ENCODE measurements at places on chromosomes 7 and 10.

DNA sequence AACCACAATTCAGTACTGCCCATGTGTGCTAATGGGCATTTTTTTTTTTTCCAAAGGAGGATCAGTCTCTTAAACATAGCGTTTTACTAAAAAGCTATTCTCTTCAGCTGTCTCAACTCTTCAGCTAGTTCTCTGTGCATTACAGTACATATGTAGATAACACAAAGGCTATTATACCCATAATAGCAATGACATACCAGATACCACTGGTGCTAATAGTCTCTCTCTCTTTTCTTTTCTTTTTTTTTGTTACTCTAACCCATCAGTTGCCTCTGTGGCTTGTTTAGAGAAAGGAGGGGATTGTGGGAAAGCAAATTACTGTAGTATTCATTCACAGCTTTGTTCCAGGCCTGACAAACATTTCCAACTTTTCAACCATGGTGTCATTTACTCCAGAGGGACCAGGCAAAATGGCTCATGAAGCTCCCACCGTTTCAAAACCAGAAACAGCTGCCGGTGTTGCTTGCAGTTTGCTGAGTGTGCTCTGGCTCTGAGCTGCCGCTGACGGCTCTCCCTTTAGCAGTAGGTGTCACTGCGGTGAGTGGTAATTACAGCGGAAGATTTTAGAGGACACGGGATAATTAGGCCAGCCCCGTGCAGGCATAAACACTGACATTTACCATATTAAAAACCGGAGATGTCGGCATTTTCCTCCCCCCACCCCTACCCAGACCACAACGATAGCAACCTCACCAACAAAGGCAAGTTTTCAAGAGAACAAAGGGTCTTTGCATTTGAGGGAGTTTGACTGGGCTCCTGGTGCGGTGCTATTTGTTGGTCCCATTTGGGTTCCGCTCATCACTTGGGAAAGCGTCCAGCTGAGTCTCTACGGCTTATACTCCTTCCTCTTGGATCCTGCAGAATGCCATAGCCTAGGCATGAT, 1005.5 kb downstream of the KCNMA1 start:
- no peak for DNase-seq

- DNase-seq, result no peak
Observed at GRCh38 chr7:28889290-28889689, 68.8 kb downstream of the TRIL start.

- DNase-seq, result no peak
Observed at GRCh38 chr7:3393862-3394261, 92.8 kb downstream of the SDK1 start.

GRCh38 chr10:104317269-104317710, 21.0 kb downstream of the ITPRIP start:
- no peak for DNase-seq

GRCh38 chr7:74364061-74364460, 74.9 kb downstream of the CLIP2 start:
- no peak for DNase-seq

DNA sequence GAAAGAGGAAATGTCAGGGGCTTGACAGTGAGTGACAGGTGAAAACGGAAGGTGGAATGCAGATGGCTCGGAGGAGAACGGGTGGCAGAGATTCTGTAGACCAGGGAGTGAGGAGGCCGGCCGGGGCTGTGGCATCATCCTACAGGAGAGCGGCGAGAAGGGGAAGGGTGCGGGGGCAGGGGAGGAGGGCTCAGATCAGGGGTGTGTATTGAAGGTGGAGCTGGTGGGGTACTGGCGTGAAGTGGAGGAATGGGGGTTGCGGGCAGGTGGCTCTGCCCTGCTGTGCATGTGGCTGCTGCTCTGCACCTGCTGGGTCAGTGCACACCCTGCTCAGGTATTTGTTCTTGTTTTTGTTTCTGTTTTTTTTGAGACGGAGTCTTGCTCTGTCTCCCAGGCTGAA, 470.8 kb upstream of the FOXK1 start:
- DNase-seq, result no peak

GRCh38 chr10:62741996-62742395, 62.5 kb upstream of the ADO start:
- no peak for DNase-seq

GRCh38 chr7:122454776-122455507, 150.4 kb upstream of the FEZF1 start:
- DNase-seq, result no peak

DNA sequence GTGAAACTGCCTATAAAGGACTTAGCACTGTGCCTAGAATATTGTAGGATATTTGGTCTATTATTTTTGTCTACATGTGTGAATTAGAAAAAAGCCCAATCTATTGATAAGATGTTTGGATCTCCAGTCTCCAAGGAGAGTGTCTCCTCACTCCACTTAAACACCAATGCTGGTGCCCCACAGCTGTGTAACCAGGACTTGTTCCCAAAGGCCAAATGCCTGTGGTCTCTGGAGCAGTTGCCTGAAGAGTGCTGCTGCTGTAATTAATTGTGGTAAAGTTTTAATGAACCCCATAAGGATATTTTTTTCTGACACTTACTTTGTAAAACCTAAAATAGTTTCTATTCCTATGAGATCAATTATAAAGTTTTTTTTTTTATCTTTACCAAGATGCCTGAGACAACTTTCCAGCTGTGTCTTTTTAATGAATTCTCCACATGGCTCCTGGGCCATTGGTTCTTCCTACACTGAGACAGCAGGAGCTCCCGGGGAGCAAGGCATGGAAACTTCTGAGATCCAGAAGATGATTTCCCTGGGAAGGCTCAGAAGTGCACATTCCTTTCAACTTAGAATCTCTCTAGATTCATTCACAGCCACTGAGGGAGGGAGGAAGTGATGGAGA, 11.2 kb upstream of the OR2A5 start:
- DNase-seq, result no peak

DNA sequence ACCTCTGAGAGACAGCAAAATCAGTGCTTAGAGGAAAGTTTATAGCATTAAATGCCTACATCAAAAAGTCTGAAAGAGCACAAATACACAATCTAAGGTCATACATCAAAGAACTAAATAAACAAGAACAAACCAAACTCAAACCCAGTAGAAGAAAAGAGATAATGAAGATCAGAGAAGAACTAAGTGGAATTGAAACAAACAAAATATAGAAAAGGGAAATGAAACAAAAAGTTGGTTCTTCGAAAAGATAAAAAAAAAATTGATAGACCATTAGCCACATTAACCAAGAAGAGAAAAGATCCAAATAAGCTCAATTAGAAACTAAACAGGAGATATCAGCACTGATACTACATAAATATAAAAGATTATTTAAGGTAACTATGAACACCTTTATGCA, 280.0 kb upstream of the NRG3 start:
- no peak for DNase-seq

GRCh38 chr7:130948822-130949221, 214.8 kb upstream of the KLF14 start:
- DNase-seq, result no peak

- DNase-seq, result no peak
Observed at GRCh38 chr10:124394583-124394982, 24.1 kb downstream of the OAT start.

DNA sequence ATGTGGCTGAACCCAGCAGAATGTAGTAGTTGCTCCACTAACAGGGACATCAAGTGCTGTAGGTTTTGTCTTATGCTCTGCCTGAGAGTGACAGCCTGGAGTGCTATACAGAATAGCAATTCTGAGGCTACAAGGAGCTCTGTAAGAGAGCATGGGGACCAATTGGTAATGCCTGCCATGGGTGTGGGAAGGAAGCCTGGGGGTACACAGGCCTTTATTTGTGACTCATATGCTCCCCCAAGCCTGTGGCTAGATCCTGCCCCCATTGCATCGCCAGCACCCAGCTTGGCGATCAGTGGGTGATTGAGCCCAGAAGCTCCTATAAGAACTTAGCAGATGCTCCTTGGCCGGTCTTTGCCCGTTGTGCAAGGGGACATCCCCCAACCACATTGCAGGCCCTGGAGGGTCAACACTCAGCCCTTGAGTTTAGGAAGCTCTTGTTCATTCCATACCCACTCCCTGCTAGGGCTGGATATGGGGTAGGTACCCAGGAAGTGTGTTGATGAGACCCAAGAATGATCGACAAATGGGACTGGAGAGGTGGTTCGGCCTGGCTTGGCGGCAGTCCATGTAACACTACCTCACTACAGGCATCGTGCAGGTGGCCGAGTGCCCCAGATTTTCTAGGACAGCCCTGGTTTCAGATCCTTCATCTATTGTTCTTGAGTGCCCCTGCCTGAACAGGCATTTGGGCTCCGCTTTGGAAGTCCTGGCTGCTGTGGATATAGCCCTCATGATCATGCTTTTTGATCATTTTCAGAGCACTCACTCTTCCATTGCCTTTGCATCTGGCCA, 37.7 kb downstream of the ZMIZ1 start:
- DNase-seq, result no peak

- DNase-seq, result no peak
Observed at GRCh38 chr10:91412354-91413087, 2.4 kb downstream of the HECTD2 start.

DNA sequence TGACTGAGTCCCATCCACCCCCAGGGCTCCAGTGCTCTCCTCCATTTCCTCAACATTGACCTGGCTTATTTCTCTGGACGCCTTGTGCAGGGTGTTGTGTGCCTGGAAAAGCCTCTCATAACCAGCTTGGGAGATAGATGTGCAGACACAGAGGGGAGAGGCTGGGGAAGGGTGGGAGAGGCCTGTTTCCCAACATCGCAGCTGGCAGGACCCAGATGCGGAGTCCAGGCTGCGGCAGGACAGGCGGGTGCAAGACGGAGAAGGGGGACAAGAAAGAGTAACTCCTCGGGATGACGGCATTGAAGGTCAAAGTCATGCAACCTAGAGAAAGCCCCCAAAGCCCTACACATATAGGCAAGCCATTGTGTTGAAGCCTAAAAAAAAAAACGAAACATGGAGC, 54.1 kb upstream of the ANTXRL start:
- no peak for DNase-seq

DNA sequence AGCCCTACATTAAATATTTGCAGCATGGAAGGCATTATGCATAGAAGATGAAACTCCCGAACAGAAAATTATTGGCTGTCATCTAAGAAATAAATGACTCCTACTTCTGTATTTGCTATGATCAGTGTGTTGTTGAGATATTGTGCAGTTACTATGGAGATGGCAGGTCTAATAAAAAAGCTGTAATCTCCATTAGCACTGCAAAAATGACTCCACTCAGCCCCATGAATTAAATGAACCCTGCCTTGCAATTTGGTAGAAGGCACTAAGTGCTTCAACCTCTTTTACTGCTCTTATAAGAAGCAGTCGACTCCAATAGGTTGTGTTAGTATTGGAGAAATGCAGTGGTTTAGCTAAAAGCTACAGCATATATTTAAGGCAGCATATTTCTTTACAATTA, 290.0 kb upstream of the PHYHIPL start:
- DNase-seq, result no peak

GRCh38 chr7:107999779-108000560, 3.0 kb downstream of the LAMB1 start:
- no peak for DNase-seq

GRCh38 chr7:101681170-101682007, 52.3 kb upstream of the MYL10 start:
- no peak for DNase-seq

DNA sequence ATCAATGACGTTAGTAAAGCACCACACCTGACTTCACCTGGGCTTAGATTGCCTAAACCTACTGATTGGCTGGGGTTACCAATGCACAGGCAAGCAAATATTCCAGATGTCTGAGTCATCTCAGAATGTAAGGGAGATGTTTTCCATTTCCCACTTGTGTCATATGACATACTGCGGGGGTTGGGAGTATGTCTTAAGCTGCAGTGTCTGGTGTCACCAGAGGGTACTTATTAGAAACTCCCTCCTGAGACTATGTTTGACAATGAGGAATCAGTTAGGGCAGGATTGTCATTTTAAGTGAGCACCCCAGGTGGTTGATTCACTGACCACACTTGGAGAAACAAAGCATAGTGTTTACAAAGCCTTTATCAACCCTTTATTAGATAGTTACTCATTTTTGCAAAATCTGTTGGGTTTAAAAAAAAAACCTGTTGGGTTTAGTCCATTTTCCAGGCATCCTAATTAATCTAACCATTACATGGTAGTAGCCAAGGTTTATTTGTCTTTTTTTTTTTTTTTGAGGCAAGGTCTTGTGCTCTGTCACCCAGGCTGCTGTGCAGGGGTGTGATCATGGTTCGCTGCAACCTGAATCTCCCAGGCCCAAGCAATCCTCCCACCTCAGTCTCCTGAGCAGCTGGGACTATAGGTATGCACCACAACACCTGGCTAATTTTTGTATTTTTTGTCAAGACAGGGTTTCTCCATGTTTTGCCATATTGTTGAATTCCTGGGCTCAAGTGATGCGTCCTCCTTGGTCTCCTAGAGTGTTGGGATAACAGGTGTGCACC, 72.5 kb downstream of the CDK6 start:
- DNase-seq, result no peak

Data from effector memory CD4-positive, alpha-beta T cell (primary cell).